GM03348 (cell line): ENCODE measurements at places on chromosomes 13 and 19.

GRCh38 chr13:75415694-75416093 is 66.3 kb downstream of the TBC1D4 start:
- DNase-seq: peak; percentile 72

GRCh38 chr13:111315347-111315995 is 5.0 kb upstream of the TEX29 start:
- no peak for DNase-seq

GRCh38 chr13:109521719-109522118 is 264.7 kb downstream of the IRS2 start:
- no peak for DNase-seq

- no peak for DNase-seq
These were observed 38.2 kb downstream of the MZT1 start for GRCh38 chr13:72689181-72689696.

- no peak for DNase-seq
These were observed 26.7 kb upstream of the RNASEH2B start for GRCh38 chr13:50882816-50883435.

- peak; percentile 65 for DNase-seq
These were observed 20.8 kb upstream of the EBI3 start for GRCh38 chr19:4208385-4209094.

GRCh38 chr13:79973533-79973963 is 367.4 kb downstream of the SPRY2 start:
- no peak for DNase-seq

DNA sequence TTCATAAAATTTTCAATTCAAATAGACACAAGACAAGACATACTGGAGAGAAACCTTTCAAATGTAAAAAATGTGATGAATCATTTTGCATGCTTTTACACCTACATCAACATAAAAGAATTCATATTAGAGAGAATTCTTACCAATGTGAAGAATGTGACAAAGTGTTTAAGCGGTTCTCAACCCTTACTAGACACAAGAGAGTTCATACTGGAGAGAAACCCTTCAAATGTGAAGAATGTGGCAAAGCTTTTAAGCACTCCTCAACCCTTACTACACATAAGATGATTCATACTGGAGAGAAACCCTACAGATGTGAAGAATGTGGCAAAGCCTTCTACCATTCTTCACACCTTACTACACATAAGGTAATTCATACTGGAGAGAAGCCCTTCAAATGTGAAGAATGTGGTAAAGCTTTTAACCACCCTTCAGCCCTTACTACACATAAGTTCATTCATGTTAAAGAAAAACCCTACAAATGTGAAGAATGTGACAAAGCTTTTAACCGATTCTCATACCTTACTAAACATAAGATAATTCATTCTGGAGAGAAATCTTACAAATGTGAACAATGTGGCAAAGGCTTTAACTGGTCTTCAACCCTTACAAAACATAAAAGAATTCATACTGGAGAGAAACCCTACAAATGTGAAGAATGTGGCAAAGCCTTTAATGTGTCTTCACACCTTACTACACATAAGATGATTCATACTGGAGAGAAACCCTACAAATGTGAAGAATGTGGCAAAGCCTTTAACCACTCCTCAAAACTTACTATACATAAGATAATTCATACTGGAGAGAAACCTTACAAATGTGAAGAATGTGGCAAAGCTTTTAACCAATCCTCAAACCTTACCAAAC is 24.6 kb upstream of the ZNF431 start:
- no peak for DNase-seq
